ENCODE measurements at places on chromosomes 2 and 18.

GRCh38 chr2:184367211-184367610 is 231.1 kb upstream of the ZNF804A start:
- no peak for DNase-seq

GRCh38 chr18:44589693-44590355 is 90.9 kb upstream of the SETBP1 start:
- no peak for DNase-seq

GRCh38 chr2:172358691-172359556 is 68.5 kb upstream of the ITGA6 start:
- DNase-seq = no peak

- no peak for DNase-seq
These were observed 153.3 kb downstream of the TMEM182 start for GRCh38 chr2:102915128-102915527.

DNA sequence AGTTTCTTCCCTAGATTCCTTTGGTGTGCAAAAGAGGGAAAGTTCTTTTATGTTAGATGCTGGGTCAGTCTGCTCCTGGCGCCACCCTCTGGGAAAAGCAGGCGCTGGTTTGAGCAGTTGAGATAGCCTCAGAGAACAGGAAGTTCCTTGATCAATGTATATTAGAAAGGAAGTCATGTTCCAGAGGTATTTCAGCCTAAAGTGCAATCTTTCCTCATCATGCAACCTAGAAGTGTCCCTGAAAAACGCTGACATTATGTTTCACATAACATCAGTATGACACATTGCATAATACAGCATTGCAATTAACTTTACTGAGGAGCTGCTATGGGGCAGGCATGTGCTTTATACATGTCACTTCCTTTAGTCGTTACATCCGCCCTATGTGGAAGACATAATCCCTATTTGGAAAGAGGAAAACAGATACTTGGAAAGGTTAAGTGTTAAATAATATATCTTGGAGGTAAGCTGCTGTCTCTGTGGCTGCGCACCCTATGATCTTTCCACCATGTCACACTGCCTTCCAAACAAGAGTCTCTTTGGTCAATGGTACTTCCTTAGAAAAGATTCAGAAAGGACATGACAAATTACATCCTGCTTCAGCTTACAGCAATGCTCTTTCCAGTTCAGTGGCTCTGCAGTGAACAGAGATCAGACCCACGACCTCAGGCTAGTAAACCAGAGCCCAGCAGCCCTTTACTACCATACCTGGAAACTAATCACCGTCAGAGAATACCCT is 369.7 kb downstream of the RAD51AP2 start:
- DNase-seq = no peak

DNA sequence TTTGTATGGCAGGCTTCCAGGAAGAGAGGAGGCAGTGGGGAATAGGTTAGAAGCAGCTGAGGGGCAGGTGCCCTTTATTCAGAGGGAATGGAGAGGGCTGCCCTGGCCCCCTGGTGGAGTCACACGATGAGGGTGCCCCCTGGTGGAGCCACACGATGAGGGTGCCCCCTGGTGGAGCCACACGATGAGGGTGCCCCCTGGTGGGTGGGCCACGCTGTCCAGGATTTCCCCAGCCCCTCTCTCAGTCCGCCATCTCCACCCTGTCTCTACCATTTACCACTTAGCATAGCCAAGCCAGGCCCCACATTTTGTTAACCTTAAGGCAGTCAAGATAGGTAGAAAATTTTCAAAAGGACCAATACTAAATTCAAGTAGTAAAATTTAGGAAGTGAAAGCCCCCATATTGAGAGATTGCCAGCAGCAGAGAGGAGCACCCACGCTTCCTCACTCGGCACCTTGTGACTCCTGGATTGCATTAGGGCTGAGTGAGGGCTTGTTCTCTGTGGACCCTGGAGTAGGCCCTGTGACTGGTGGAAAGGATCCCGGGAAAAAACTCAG is 10.4 kb upstream of the FAM228A start:
- peak; percentile 29 for DNase-seq

DNA sequence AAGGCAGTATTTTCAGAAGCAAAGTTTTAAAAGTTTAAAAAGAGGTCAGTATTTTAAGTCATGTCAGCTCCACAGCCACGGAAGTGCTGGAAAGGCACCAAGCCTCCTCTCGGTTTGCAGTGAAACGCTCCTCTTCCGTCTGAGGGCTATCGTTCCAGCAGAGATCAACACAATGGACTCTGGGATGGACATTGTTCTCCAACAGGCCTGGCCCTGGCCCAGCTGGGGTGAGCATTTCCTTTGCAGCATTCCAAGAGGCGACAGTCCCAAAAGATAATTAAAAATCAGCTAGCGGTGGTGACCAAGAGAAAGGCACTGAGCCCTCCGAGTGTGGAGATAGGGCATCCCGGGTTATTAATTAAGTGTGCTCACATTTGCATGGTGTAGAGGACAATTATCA is 95.9 kb upstream of the LCLAT1 start:
- no peak for DNase-seq

DNA sequence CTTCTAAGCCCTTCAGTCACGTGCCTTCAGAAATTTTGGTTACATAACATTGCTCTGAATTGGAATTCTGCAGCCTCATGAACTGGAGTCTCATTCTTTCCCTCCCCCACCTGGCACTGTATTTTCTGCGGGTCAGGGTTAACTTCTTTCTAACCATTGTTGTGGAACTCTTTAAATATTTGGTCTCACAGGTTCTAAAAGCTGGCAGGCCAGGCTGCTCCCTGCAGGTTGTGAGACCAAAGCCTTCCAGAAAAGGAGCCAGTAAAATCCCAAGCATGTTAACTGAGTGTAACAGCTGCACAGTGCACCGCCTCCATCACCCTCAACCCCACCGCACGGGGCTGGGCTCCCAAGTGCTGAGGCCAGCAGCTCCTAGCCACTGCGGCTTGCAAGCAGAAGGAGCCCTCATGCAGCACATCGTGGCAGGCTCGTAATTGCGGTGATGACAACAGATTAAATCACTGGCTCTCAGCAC is 174.1 kb upstream of the ALPP start:
- no peak for DNase-seq

DNA sequence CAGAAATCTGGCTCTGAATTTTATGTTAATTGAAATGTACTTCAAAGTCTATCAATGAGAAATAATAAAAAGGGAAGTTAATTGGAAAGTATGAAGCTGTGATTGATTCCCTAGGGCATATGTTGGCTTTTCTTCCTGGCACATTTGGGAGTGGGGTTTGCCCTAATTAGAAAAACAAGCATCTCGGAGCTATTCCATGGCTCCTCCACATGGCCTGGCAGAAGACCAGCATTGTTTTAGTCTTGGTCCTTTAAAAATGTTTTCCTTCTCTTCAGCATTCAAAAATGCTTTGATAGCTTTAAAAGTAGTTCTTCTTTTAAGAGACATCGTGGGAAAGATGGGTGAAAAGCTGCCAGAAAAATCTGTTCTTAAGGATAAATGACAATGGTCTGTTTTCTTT is 445.5 kb upstream of the PKDCC start:
- no peak for DNase-seq

GRCh38 chr2:215441560-215442400 is 5.9 kb upstream of the FN1 start:
- no peak for DNase-seq

- no peak for DNase-seq
These were observed 278.4 kb upstream of the DDX18 start for GRCh38 chr2:117536139-117536538.

DNA sequence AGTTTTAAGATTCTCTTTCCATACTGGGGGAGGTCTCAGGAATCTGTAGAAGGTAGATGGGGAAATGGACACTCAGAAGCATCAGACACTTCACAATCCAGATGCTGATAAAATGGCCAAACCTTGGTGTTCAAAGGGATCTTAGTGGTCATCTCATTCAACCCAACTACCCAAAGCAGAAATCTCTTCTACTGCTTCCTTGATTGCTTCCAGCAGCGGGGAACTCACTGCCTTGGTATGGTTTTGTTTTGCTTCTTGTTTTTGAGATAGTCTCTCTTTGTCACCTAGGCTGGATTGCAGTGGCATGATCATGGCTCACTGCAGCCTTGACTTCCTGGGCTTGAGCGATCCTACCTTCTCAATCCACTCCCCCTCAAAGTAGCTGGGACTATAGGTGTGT is 39.3 kb upstream of the PTMA start:
- DNase-seq = no peak

DNA sequence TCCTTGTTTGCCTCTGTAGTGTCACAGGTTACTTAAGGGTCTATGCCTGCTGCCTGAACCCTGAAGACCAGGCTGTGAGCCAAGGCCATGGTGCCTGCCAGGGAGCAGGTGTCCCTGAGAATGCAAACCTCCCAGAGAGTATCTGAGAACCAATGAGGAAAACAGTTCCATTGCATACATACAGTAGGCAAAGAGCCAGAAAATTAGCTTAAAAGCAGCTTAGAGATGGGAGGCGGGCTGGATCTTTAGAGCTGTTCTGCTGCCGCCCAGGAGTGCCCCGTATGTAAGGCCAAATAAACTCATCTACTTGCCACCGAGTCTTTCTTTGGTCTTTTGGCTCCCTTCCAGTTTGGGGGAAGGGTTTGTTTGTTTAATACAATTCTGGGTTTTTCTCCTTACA is 327.9 kb downstream of the CLIP4 start:
- no peak for DNase-seq

DNA sequence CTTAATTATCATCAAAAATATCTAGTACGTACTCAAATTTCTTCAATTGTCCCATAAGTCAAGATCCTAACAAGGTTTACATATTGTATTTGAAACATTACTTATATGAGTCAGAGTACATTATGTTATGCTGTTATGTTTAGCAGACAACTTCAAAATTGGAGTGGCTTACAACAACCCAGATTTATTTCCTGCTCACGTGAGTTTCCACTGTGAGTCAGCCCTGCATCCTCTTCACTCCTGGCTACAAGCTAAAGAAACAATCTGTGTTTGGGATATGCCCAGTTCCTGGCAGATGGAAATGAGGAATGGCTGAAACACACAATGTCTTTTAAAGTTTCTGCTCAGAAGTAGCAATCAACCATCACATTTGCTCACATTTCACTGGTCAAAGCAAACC is 31.5 kb upstream of the TANC1 start:
- DNase-seq = no peak

DNA sequence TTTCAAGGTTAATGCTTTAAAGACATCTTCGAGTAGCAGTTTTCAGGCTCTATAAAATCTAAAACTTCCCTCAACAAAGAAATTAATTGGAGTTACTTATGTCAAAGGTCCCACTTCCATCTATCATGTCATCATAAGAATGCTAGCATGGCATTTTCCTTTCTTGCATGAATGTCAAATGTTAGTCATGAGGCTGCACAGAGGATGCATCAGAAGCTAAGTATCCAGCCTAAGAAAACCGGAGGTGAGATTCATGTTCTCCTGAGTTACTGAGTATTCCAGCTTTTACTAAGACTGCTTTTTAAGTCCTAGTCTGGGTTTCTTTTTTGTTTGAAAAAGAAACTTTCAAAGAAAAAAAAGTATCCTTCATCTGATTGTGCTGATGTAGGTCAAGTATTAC is 130.6 kb upstream of the CDH19 start:
- DNase-seq = no peak

GRCh38 chr18:57782049-57782448 is 21.1 kb downstream of the ATP8B1 start:
- no peak for DNase-seq

DNA sequence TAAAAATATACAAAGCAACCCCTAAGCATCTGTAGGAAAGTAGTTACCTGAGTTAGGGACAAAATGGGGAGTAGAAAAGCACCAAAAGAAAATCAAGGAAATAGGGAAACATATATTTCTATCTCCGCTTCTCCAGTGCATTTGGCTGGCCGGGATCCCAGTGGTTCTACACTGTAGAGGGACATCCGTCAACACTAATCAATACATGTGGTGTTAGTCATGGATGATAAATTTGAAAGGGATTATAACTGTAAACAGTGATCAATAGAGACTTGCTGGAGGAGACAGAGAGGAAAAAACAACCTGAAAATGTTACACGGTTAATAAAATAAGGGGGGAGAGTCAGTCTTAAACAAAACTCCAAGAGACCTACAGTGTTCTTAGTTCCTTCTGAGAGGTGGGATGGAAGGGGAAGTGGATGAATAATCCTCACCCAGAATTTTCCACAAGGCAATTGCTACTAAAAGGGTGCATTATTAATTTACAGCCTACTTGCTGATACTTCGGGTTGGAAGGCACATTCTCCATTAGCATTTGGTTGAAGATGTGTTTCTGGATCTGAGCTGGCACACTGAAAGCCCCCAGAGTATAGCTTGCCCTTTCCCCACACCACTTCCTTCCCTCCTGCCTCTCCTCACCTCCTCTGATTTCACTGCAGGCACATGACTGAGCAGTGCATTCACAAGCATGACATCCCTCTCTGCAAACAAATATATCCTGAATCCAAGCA is 530.0 kb downstream of the BCL11A start:
- DNase-seq = no peak

GRCh38 chr2:30398084-30398873 is 48.8 kb upstream of the LCLAT1 start:
- no peak for DNase-seq

DNA sequence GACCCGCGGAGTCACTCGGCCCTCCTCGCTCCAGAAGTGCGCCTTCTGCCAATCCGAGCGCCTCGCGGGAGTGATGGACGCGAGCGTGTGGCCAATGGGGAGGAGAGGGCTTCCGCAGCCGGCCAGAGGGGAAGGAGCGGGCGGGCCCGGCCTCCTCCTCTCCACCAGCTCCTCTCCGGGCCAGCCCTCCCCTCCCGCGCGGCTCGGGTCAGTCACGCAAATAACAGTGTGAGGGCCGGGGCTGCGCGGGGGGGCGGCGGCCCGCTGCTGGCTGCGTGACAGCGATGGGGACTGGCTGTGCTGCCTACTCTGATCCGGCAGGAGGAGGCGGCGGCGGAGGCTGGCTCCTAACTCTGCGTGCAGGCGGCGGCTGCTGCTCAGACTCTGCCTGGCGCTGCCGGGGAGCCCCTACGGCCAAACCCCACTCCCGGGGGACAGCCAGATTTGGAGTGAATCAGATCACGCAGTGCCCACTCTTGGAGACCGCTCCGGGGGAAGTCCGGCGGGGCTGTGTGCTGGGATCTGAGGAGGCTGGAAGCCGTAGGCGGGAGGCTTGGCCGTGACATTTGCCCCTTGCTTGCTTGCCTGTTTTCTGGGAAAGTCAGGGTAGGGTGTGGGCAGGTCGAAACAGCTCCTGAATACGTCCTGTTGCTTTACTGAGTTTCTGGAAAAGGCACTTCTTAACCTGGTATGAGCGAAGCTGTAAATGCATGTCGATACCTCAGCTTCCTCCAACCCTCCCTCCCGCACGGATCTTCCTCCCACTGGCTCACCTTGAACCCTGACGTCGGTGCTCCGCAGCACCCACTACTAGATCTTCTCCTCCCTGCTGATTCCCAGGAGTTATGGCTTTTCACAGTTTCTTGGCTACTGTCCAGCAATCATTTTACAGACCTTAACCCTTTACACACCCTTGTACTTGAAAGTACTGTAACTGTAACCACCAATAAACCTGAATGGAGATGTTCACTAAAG is 97.9 kb upstream of the SERTAD2 start:
- peak; percentile 38 for DNase-seq

GRCh38 chr18:69123421-69123820 is 277.3 kb upstream of the DOK6 start:
- no peak for DNase-seq
